ENCODE measurements at places on chromosomes 7 and 10. TPM values are rescaled to one million over a fixed set of nuclear protein-coding genes. Genes with fewer than 3 reads are reported as not detected.

The CRTAC1 gene
- total RNA-seq = not detected

The GNGT1 gene
- not detected for total RNA-seq

The ATOH7 gene
- not detected for total RNA-seq

The VWC2 gene
- total RNA-seq = not detected

The LRIT1 gene
- total RNA-seq = not detected

The MMRN2 gene
- total RNA-seq = not detected

The CPA2 gene
- not detected for total RNA-seq

The TLL2 gene
- total RNA-seq = not detected

The RNF32 gene
- 0.71 TPM for total RNA-seq

The MBLAC1 gene
- 2.2 TPM for total RNA-seq

The MRPS24 gene
- total RNA-seq = 149 TPM

The MMP21 gene
- total RNA-seq = not detected

The CELF2 gene
- 119 TPM for total RNA-seq

All from activated CD4-positive, alpha-beta T cell treated with anti-CD3 and anti-CD28 coated beads for 36 hours (primary cell).